ENCODE measurements at places on chromosomes 5 and 9.
A peak's percentile ranks its signal among the peaks of the same experiment; 100 is the strongest.

DNA sequence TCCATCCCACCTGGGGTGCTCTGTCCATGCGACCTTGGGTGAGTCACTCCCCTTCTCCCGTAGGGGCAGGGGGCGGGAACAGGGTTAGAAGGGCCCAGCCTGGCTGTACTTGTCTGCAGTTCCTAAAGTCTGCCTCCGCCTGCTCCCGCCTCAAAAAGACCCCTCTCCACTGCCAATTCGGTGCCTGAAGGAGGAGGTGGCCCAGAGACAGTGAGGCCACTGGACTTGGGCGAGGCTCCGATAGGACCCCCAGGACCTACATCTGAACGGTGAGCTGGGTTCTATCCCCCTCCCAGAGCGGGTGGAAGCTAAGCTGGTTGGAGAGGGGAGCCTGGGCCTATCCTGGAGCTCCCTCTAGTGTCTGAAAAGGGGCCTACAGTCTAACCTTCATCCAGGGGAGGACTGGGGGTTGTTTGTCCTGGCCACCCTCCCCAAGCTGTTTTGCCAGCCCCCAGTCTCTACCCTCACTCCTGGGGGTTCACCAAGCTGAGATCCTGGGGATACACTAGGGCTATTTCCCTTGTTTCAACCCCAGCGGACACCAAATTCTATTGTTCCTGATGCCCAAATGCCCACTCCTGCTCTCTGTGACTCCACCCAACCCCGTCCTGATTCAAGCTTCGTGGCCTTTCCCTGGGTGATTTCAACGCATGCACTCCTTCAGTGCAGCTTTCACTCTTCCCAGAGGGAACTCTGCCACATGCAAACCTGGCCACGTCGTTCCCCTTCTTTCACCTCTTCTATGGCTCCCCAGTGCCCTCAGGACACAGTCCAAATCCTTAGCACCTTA, 6.1 kb upstream of the CRB2 start:
- peak; percentile 38 for DNase-seq

DNA sequence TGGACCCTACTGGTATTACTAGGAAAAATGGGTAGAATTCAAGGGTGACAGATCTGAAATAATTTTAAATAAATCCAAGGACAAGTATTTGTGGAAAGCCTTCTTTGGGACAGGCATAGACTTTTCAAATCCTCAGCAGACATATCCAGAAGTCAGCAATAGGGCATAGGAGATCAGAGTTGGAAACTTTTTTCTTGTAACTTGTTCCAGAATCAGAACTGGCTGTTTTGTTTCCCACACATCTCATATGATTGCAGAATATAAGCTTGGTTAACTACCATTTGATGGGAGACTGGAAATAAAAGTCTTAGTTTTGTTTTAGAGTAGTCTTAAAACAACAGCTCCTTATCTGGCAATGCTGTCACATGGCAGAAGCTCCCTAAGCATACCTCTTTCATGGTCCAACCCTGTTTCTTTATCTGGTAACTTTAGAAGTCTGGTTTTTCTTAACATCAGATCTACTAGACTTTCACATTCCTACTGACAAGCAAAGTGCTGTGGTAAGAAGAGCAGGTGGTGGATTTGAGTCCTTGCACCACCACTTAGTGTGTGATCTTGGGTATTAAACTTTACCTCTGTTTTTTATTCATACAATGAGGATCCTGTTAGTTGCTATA, 25.1 kb downstream of the XRCC4 start:
- DNase-seq, result no peak

GRCh38 chr5:88695931-88696330, 187.1 kb downstream of the MEF2C start:
- DNase-seq, result no peak

DNA sequence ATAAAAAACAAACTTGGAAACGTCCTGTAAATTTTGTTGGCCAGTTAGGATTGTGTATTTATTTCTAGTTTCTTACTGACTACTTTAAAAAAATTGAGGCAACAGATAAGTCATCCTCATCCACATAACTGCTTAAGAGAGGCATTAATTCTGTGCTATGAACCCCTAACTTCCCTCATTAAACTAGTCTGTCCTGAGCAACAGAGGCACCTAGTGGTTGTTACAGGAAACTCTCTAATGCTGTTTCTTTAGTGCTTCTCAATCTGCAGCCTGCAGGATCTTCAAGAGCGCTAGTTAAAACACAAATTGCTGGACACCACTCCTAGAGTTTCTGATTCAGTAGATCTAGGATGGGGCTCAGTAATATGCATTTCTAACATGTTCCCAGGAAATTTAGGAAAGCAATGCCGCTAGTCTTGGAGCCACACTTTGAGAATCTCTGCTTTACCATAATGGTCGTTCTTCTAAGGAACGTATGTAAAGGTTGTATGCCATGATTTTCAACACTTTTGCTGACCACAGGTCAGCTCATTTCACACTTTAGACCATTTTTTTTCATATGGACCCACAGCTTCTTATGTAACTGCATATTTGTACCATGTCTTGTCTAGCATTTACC, 410.1 kb upstream of the SMARCA2 start:
- DNase-seq, result no peak

DNA sequence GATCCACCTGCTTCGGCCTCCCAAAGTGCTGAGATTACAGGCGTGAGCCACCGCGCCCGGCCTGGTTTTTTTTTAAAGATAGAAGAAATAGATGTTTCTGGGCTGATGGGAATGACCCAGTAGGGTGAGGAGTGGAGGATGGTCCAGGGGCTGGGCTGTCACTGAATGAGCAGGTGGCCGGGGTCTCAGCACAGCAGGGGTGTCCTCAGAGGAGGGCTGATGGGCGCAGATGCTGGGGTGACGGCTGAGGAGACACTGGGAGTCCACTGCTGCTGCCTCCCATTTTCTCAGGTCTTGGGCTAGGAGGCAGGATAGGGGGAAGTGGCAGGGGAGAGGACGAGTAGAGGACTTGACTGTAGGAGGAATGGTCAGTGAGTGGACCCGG, 2.3 kb upstream of the TOR4A start:
- DNase-seq, result no peak

DNA sequence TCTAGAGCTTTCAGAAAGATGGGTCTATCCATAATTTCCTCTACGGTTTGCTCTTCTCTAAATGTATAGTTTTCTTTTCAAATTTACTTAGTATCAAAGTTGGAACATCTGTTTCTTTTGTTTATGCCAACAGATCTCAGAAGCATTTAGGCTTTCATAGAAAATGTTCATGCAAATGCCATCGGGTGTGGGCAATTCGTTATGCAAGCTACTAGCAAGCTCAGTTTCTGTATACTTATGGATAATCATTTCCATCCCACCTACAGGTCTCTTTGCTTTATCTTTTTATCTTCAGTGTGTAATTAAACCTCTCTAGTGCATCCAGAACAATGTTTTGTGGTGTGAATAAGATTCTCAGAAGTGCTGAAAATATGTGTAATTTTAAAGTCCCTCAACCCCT, 59.9 kb downstream of the NUDT12 start:
- no peak for DNase-seq

DNA sequence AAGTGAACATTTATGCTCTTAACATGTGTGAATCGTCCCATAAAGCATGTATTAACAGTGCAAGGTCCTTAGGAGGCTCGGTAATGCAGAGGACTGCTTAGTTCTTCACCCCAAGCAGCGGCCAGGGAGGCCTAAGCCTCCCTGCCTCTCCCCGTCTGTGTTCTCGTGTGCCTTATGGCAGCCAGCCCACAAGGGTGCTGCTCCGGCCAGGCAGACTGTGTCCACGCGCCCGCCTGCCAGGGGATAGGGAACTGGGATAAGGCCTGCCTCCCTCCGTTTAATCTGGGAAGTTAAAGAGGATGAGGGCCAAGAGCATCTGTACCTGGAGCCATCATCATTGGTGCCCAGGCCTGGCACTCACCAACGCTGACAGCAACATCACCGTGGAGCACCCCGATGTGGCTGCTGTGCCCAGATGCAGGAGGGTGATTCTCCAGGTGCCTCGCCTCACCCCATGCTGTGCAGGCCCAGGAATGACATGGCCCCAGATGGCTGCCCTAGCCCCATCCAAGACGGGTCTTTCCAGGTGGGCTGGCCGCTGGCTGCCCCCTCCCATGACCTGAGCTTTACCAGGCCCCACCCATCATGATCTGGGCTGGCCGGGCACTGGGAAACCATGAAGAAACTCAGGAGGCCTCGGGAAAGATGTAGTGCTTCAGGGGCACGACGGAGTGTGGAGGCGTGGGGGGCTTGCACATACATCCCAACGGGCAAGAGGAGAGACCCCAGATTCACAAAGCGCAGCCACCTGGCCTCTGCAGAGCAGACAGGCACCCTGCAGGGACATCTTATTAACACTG, 35.6 kb upstream of the SUSD3 start:
- DNase-seq, result no peak

DNA sequence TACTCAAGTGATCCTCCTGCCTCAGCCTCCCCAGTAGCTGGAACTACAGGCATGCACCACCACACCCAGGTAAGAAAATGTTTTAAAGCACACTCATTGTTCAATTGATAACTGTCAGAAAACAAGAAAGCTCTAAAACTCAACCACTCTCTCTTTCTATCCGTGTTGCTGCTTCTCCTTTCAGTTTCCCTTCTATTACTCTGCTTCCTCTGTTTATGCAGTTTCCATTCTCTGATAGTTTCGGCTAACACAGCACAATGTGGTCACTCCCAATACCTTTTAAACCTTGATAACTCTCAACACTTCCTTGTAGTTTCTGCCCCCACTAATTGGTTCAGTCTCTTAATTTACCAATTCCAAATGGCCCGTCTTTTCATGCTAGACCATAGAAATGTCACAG, 59.2 kb upstream of the NR4A3 start:
- no peak for DNase-seq

- no peak for DNase-seq
Observed at GRCh38 chr5:97412959-97413358, 229.9 kb upstream of the RIOK2 start.

- DNase-seq, result no peak
Observed at GRCh38 chr5:40736103-40736875, 19.5 kb downstream of the TTC33 start.

DNA sequence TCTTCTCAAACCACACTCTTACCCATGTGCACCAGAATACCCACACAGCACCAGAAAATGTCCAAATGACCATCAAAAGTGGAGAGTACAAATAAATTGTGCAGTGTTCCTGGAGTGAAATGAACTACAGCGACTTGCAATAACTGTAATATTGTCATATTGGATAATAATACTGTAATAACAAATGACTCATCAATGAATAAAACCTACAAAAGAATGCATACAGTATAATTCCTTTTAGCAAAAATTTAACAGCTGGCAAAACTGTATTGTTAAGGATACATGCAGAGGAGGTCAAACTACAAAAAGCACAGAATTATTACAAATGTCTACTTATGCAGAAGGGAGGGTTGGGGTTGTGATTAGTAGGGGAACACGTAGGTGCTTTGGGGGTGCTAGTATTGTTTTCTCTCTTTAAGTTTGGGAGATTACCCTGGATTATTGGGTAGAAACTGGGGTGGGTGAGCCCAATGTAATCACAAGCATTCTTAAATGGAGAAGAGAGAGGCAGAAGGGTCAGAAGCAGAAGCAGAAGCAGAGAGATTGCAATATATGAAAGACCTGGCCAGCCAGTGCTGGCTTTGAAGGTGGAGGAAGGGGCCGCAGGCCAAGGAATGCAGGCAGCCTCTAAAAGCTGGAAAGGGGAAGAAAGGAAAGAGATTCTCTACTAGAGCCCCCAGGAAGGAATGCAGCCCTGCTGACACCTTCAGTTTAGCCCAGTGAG, 21.8 kb downstream of the IRF1 start:
- no peak for DNase-seq

DNA sequence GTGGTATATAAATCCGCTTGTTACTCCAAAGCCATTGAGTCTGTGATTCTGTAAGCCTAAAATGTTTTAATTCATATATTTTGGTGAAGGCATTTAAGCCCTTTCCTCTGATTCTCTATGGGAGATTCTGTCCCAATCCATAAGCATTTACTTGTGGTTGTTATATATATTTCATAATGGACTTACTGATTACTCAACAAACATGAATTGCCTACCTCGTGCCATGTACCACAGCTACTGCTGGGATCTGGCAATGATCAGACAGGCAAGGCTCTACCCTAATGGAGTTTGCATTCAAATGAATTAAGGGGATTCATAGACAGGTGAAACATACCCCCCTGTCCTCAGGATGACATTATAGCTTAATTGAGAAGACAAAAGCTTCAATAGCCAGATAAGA, 54.5 kb downstream of the C9orf152 start:
- no peak for DNase-seq

- no peak for DNase-seq
Observed at GRCh38 chr5:109196087-109196822, 213.5 kb downstream of the PJA2 start.

- no peak for DNase-seq
Observed at GRCh38 chr5:36128795-36129194, 22.9 kb downstream of the LMBRD2 start.

DNA sequence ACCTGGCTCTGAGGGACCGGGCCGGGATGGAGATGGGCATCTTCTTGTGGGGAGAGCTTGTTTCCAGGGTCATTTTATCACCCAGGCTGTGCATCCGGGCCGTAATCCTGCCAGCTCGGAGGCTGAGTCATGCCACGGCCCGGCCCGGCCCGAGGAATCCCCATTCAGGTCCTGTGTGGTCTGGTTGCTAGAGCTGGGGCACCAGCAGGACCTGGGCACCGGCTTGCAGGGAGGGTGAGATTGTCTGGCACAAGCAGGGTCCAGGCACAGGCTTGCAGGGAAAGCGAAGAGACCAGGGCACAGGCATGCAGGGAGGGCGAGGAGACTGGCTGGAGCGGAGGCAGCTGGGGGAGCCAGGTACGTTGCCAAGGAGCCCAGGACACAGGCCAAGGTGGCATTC, 106.8 kb downstream of the RXRA start:
- DNase-seq, result no peak

- no peak for DNase-seq
Observed at GRCh38 chr5:50328193-50328729, 112.8 kb downstream of the EMB start.

DNA sequence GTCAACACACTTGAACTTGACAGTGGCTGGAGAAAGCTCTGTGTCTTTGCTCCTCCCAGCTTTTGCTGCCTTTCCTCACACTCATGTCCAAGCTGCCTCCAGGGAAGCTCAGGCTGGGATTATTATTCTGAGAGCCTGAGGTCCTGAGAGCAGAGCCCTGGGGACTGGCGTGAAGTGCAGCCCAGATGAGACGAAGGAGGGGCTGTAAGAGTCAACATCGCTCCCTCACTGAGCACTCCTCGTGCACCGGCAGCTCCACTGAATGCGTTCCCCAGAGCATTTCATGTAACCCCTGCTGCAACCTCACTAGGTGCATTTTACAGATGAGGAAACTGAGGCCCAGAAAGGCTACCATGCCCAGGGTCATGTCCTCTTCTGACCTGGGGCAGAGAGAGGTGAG, 63.5 kb upstream of the PHYKPL start:
- no peak for DNase-seq

DNA sequence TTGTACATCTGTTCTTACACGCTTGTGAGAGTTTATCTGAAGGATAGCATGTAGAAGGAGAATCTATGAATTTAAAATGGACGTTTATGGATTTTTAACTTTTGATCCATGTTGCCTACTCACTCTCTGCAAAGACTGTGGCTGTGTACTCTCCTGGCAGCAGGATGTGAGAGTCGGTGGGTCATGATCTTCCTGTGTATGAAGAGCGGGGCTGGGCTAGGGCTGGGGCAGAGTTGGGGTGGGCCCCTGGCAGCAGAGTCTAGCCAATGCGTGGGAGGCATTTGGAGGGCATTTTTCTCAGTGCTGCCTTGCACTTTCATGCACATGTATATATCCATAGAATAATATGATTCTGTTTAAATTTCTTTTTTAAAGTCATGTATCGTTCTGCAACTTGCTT, 24.0 kb upstream of the DAB2IP start:
- no peak for DNase-seq
